ENCODE measurements at places on chromosomes 6 and 20. TPM values are rescaled to one million over a fixed set of nuclear protein-coding genes. Genes with fewer than 3 reads are reported as not detected.

The RBM12 gene
- 120 TPM for total RNA-seq

The CNBD2 gene
- 7.1 TPM for total RNA-seq

The REM1 gene
- total RNA-seq, result not detected

The JPH2 gene
- 0.36 TPM for total RNA-seq

DNA sequence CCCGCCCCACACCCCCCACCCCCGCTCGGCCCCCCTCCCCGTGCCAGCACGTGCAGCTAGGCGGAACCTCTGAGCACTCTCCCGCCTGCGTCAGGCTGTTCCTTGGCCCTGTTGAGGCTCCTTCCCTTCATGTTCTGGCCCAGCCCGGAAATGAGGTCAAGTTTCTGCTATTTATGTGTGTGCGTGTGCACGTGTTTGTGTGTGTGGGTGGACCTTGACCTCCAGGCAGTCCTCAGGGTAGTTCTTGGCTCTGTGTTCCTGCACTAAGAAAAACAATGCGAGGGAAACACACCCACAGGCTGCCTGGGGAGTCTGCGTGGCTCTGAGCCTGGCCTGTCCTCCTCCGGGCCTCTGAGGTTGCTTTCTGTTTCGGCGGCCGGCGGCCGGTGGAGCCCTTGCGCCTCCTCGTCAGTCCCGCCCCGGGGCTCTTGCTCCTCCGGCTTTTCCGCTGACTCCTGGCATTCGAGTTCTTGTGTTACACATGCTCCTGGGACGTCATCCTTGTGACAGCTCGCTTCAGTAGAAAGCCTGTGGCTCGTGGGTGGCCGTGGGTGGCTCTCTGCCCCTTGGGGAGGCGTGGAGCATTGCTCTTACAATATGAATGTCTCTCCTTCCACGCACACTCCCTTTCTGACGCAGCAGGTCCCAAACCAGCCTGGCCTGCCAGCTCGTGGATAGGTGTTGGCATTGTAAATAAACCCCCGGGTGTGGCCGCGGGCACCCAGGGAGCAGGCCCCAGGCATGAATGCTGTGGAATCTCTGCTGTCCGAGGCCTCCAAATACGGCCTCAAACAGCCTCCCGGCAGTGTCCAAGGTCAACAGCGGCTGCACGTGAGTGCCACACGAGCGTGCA lies 10.0 kb downstream of the SLCO4A1 start:
- peak; percentile 74 for DNase-seq

DNA sequence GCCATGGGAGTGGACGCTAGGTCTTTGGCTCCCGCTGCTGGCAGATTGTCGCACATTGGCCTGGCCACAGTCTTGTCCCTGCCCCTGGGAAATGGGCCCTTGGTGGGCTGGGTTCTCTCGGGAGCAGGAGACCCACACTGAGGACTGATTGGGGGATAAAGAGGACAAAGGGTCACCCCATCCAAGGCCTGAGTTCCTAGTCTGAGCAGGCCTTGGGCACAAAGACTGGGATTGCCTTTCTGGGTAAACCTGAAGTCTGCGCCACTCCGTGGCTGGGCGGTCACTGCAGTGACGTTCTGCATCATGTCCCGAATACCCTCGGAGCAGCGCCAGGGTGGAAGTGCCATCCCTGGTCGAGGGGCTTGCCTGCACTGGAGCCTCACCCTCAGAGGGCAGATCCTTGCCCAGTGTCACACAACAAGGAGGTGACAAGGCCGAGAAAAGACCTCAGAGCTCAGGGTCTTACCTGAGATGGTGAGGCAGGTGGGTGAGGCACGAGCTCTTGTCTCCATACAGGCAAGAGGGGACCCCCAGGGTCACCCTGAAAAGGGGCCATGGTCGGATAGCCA lies 36.1 kb upstream of the ZBP1 start:
- DNase-seq, result peak; percentile 29

- DNase-seq, result no peak
Measured at GRCh38 chr6:39268171-39268570, 38.9 kb upstream of the KCNK5 start.

DNA sequence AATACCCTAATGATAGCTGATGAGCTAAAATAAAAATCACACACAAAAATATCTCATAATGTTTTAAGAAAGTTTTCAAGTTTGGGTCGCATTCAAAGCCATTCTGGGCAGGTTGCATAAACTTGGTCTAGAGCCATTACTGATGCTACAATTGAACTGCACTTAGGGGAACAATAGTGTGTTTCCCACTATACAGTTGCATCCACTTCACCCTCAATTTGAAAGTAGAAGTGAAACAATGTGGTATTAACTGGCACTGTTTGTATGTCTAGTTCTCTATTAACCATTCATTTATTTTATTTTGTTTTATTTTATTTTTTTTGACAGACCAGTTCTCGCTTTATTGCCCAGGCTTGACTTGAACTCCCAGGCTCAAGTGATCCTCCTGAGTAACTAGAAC lies 23.0 kb upstream of the STK38 start:
- DNase-seq, result no peak

- peak; percentile 52 for DNase-seq
Measured at GRCh38 chr6:134317471-134318131, at the start of gene SGK1. TSS of gene SGK1 (minus strand) at chr6:134318112. CDS start at chr6:134317460, 652 bp downstream.

GRCh38 chr20:6045566-6045965 lies 8.3 kb downstream of the LRRN4 start:
- no peak for DNase-seq

DNA sequence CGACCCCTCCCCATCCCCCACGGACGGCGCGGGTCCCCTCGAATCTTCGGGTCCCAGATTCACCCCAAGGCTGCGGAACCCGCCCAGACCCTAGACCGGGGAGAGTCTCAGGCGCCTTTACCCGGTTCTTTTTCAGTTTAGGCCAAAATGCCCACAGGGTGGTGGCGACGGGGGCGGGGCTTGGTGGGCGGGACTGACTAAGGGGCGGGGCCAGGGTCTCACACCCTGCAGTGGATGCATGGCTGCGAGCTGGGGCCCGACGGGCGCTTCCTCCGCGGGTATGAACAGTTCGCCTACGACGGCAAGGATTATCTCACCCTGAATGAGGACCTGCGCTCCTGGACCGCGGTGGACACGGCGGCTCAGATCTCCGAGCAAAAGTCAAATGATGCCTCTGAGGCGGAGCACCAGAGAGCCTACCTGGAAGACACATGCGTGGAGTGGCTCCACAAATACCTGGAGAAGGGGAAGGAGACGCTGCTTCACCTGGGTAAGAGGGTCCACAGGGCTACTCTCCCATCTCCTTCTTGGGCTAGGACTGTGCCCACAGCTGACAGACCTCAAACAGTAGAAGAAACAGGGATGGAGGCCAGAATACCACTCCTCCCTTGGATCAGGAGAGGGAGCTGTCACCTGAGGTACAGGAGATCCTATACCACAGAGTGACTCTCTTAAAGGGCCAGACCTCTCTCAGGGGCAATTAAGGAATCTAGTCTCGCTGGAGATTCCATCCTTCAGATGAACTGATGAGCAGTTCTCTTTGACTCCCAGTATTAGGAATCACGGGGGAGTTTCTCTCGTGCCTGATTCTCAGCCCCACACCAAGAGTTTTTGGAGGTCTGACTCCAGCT lies 942 bp downstream of the HLA-E start:
- DNase-seq, result peak; percentile 83

- DNase-seq, result no peak
Measured at GRCh38 chr20:588932-589672, 21.0 kb downstream of the TCF15 start.

DNA sequence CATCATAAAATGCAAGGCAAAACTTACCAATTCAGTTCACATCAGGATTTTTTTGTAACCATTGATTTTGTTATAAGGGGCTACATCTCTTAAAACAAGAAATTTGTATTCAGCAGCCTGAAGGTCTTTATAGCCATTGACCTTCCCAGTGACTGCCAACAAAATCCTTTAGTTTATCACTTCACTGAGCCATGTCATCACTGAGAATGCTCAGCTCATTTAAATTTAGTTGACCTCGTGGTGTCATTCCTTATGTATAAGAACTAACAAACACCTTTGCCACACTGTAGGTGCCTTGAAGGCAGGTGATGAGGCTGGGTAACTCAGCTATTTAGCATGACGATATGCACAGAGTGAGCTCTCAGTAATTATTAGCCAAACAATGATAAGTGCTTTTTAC lies 77.7 kb downstream of the GRM1 start:
- DNase-seq, result no peak

- DNase-seq, result no peak
Measured at GRCh38 chr20:36526521-36527011, 14.8 kb upstream of the MYL9 start.

- DNase-seq, result no peak
Measured at GRCh38 chr6:127367023-127367375, 23.6 kb upstream of the ECHDC1 start.

DNA sequence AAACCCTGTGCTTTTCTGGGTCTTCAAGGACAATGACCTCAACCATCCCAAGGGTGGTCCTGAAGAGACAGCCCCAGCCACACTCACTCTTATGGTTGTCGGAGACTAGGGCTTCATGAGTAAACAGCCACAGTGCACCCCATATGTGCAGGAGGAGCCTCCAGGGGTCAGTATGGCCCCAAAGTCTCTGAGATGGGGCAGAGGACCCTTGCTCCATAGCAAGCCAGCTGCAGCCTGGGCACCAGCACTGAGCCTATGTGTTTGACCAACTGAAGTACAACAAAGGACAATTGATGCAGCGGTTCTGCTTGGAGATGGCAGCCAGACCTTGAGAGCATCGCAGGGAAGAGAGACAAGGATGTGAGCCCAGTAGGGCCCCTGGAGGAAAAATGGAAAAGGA lies 112.2 kb downstream of the LRFN2 start:
- no peak for DNase-seq
